ENCODE measurements at places on chromosomes 2 and 18.

DNA sequence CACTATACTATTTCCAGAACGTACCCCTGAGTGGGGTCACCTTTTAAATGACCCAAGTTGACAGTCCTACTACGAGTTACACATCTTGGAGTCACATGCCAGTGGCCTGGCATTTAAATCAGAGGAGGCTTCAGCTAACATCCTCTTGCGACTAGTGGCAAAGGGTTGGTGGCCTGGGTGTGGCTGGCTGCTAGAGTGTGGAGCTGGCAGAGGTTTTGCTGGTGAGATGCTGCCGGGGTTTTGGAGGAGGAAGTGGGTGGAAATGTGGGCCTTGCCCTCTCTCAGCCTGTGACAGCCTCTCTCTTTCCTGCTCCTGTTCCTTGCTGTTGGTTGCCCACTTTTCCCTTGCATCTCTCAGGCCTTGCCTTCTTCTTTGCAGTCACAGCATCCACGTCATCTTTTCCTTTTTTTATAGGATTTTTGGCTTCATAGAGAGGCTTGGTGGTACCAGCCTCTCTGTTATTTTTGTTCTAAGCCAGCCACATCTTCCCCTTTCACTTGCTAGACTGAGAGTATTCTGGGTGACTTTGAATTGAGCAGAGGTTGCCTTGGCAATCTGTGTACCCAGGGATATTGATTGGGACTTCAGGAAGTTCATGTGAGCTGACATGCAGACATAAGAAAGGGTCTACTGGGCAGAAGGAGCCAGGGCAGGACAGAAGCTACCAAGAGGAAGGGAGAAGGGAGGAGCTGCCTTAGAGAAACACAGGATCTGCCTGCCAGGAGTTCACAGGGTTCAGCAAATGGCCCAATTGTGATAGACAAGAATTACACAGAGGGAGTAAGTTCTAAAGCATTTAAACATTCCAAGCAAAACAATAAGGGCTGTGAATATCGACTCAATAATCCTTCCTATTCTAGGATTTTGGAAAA lies 55.4 kb downstream of the CDC42EP3 start:
- DNase-seq = no peak

DNA sequence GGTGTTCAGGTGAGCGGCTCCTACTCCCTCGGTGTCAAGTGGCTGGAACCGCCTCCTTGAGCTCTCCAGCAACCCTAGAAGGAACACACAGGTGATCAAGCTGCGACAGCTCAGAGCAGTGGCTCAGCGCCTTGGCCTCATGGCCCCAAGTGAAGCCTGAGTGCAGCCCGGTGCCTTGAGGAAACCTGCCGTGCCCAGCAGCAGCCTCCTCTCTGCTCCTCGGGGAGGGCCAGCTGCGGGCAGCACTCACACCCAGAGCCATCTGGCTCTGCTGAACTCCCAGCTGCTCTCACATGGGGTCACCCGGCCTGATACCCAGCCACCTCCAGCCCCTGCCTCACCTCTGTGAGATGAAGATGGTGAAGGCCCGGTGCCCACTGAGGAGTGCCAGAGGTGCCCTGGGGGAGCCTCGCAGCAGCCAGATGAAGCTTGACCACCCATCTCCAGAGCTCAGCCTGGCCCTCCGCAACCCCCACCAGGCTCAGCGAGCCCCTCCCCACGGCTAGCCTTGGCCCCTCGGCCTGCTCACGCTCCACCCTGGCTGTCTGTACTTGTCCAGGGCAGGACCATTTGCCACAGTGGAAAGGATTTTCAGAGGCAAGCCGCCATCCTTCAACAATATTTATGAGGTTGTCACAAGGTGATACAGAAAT lies 70.6 kb upstream of the RAB6C start:
- DNase-seq = peak; percentile 32

DNA sequence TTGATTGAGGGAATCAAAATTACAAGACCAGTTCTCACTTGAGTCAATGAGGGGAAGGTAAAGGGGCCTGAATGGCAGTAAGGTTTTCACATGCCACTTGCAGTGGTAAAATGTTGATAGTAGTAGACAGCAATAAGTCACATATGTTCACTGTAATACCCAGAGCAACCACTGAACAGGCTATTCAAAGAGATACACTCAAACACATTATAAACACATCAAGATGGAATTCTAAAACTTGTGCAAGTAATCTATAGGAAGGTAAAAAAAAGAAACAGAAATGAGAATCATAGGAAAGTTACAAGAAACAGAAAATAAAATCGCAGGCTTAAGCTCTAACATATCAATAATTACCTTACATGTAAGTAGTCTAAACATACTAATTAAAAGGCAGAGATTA lies 86.6 kb upstream of the AFF3 start:
- DNase-seq = no peak

- DNase-seq = no peak
Observed at GRCh38 chr2:7096726-7097352, 179.6 kb downstream of the RNF144A start.

- no peak for DNase-seq
Observed at GRCh38 chr2:238635647-238636051, 208.9 kb downstream of the ASB1 start.

DNA sequence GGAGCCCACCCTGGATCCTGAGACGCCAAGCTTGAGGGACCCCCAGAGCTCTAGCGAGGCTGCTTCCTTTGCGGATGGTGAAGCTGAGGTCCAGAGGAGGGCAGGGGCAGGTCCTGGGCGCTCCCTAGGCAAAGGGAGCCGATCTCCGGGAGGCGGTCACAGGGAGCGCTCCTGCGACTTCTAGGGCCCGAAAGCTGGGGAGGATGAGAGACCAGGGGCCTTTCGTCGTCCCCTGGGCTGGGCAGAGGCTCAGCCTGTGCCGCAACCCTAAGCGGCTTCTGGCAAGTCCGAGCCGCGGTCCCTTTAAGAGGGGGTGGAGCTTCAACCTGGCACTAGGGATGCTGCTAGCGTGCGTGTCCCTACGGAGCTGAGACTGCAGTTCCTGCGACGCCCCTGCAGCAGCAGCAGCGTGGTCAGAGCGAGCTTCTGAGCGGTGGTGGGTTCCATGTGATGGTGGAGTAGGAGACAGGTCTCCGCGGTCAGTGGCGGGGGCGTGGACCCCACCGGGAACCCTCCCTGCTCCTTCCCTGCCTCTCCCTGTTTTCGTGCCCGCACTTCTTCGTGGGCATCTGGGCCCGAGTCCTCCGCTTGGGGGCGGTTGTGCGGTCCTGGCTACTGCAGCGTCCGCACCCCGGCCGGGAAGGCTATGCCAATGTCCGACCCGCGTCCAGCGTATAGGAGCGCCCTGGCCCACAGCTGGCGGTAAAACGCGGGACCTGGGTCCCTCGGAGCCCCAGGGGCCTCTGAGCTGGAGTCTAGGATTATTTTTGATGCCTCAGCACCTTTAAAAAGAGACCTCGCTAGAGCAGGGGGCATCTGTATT lies 154.6 kb downstream of the CCDC74A start:
- peak; percentile 59 for DNase-seq

GRCh38 chr18:32956591-32957315 lies 183.9 kb upstream of the KLHL14 start:
- no peak for DNase-seq

GRCh38 chr2:172829229-172829628 lies 93.6 kb downstream of the RAPGEF4 start:
- DNase-seq = no peak

Data from NCI-H187 (cell line).